ENCODE measurements at places on chromosomes 12 and 14.

GRCh38 chr14:104092931-104093365 is 7.4 kb downstream of the ASPG start:
- DNase-seq = no peak

GRCh38 chr14:61498303-61498702 is 176.9 kb downstream of the PRKCH start:
- DNase-seq = no peak

- DNase-seq = no peak
Measured at GRCh38 chr14:100297320-100298300, 8.6 kb downstream of the SLC25A29 start.

DNA sequence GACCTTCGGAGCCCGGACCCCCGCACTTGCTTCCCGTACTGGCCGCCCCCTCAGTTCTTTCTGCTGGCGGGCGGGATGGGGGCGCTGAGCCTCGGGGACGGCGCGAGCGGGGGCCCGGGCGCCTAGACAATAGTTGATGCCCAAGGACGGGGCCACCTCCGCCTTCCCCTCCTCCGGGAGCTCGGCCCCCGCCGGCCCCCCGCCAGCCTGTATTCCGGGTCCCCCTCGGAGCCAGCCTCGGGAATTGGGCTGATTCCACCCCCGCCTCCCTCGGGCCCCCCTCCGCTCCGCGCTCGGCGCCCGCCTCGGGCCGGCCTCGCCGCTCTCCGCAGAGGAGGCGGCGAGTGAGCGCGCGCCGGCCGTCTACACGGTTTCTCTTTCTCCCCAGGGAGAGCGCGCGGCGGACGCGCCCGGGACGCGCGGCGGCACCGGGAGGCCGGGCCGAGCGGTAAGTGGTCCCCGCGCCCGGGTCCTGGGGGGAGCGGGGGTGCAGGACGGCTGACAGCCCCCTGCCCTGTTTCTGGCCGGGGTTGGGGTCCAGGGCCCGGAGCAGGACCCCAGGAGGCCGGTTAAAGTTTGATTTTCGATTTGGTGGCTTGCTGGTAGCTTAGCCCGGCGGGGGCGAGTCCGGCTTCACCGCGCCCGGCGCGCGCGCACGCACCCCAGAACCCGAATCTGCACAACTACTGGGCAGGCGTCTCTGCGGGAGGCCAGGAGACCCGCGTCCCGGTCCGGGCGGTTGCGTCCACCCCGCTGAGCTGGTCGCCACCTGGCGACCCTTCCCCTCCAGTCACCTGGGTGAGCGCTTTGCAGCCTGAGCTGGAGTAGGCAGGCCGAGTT is 413.7 kb downstream of the PCNX1 start:
- DNase-seq = peak; percentile 44

GRCh38 chr14:61266891-61267740 is 14.0 kb downstream of the TMEM30B start:
- DNase-seq = no peak

DNA sequence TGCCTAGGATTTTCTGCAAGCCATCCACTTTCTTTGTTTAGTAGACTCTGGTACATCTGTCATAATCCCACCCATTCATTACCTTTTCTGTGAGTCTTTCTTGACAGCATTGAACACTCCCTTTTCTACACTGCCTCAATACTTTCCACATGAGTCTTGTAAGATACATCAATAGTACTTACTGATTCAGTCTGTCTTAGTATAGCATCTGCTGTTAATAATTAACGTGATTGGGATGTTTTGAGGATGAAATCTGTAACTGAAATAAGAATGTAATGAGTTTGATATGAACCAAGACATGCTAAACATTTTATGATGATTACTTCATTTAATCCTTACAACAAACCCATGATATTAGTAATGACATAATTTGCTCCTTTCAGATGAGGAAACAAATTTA is 196.2 kb upstream of the FOXG1 start:
- no peak for DNase-seq

GRCh38 chr12:102172436-102172835 is 25.2 kb downstream of the PMCH start:
- DNase-seq = no peak

DNA sequence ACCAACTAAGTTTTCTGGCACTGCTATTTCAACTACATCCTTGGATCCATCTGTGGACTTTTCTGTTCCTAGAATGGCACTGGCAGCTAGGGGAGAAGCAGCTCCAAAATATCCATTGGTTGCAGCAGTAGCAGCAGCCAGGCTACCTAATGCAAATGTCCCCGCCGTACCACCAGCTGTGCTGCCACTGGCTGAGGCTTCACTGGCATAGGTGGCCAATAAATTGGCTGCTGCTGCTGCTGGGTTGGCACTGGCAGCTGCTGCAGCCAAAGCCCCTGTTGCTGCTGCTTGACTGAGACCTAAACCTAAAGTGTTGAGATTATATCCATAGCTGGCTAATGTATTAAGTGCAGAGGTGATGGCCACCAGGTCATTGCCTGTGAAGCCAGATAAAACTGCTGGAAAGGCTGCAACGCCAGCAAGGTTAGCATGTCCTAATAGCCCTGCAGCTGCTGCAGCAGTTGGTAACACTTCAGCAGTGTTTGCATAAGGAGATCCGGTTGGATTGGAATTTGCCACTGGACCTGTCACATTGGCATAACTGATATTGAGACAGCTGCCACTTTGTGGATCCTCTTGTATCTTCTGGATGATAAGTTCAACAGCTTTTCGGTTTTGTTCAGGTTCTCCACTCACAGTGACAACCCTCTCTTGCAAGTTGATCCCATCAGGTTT is 149.5 kb downstream of the NOVA1 start:
- no peak for DNase-seq

- no peak for DNase-seq
Measured at GRCh38 chr12:126789963-126790362, 1477.0 kb upstream of the TMEM132C start.

DNA sequence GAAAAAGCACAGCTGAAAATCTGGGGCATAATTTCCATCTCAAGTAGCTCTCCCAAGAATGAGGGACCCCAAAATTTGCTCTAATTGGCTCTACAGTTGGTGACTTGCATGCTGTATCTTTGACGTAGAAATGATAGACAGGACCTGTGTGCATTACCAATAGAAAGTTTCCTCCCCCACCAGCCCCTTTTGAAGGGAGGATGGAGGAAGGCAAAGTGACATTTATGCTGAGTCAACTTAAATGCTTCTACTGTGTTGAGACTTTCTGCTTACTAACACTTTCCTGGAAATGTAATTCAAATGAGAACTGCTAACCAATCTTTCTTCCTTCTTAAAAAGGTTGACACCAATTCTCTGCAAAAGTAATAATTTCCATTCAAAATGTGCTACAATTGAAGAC is 31.9 kb downstream of the TSPAN8 start:
- no peak for DNase-seq

DNA sequence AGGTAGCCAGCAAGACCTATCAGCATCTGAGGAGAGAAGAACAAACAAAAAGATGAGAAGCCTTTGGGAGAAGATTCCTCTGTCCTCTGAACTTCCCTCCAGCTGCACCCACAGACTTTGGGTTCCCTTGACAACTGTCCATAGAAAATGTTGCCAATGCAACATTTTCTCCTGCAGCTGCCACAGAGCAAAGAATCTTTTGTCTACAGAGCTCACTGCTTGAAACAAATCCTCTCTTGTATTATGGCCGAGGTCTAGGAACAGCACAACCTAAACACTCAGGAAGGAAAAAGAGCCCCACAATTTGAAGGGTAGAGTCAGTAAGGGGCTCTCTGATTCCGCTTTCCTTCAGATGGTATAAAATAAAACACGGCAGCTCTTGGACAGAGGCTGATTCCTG is 14.3 kb downstream of the POMT2 start:
- DNase-seq = no peak

GRCh38 chr12:68310370-68310769 is 21.8 kb downstream of the MDM1 start:
- no peak for DNase-seq

GRCh38 chr14:68444449-68445168 is 348.3 kb downstream of the ZFP36L1 start:
- no peak for DNase-seq

- DNase-seq = no peak
Measured at GRCh38 chr14:91009501-91010152, 50.8 kb downstream of the RPS6KA5 start.

DNA sequence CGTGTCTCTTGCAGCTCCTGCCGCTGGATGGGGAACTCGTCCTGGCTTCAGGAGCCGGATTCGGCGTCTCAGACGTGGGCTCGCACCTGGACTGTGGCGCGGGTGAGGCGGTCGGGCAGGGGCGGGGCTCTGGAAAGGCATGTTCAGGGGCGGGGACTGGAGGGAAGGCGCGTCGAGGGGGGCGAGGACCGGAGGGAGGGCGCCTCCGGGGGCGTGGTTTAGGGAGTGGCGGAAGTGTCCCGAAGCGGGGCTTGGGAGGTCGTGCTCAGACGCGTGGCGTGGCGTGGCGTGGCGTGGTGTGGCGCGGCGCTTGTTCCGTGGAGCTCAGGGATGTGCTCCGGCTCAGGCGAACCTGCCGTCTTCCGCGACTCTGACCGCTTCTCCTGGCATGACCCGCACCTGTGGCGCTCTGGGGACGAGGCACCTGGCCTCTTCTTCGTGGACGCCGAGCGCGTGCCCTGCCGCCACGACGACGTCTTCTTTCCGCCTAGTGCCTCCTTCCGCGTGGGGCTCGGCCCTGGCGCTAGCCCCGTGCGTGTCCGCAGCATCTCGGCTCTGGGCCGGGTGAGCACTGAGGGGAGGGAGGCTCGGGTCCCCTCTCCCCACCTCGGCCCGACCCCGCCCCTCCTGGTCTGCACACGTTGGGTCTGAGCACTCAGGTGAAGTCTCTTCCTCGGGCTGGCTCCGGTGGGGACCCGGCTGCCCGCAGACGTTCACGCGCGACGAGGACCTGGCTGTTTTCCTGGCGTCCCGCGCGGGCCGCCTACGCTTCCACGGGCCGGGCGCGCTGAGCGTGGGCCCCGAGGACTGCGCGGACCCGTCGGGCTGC is 6.2 kb downstream of the AMN start:
- peak; percentile 67 for DNase-seq

DNA sequence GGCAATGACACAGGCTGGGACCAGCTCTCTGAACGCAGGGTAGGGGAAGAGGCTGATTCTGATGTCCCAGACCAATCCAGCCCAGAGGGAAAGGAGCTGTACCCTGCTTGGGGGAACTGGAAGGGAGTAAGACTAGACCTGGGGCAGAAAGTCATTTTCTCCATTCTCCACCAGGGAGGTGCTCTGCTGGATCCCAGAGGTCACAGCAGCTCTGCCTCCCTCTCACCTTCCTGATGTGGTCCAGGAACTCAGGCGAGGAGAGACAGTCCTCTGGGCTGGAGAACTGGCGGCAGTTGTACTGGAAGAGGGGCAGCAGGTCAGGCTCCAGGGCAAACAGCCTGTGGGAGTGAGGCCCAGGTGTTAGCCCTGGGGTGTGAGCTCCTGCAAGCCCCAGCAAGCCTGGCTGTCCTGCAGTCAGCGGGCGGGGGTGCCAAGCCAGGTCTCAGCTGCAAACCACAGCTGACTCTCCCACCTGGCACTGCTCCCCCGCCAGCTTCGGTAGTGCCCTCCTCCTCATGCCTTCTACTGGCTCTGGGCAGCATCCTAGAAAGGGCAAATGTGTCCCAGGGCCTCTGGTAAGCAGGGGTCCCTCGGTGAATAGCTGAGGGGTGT is 1.9 kb downstream of the NGB start:
- no peak for DNase-seq

DNA sequence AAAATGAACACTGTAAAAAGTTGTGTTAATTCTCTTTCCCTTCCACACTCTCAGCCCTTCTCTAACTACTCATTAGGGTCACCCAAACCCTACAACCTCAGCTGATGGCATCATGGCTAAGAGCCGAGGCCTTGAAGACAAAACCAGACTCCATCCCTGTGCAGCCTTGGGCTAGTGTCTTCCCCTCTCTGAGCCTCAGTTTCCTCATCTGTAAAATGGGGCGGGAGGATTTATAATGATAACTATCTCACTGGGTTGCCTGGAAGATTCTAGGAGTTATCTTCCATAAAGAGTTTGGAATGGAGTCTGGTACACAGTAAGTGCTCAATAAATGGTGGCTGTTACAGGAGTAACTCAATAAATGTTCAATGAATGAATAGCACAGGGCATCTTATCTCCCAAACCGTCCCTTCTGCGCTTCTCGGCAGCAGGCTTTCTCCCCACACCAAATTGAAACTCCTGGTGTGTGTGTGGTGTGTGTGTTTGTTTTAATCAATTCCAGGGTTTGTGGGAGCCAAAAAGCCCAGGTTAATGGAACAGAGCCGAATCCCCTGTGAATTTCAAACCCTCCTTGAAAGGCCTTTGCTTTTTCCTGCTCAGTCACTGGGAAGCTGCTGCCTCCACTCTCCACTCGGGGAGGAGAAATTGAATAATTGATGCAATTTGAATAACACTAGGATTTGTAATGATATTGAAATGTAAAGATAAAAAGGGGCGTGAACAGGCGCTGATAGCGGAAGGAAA is 61.2 kb upstream of the FAM222A start:
- DNase-seq = no peak

DNA sequence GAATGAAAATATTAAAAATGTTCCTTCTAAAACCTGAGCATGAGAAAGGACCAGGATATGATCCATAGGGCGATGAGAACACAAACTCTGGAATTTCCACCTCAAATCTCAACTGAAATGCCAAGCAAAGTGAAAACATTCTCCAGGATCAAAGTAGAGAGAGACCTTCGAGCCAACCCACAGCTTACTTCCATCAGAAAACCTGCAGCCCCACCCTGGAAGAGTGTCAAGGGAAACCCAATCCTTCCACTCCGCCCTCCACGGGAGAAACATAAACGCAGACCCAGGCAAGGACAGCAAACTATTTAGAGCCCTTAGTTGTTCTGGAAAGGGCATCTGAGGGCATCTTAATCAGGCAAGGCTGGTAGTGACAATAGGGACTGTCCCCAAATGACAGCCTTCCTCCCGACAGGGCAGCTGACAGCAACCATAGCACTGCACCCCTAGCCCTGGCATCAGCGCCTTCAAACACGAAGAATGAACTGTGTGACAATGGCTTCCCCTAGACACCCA is 21.8 kb downstream of the SLC15A4 start:
- DNase-seq = no peak

DNA sequence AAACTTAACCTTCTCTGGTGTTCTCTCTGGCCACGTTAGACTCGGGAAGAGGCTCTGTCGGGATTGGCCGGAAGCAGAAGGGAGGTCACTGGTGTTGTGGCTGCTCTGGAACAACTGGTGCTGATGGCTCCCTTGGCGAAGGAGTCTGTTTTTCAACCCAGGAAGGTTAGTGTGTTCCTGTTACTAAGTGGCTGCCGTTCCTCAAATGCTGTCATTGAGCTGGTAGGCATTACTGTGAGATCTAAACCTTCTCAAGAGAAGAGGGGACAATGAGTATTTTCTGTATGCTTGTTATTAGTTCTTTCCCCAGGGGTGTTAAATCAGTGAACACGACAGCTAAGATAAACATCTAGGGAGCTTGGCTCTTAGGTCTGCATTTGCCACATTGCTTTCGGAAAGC is 18.3 kb downstream of the POP5 start:
- no peak for DNase-seq

DNA sequence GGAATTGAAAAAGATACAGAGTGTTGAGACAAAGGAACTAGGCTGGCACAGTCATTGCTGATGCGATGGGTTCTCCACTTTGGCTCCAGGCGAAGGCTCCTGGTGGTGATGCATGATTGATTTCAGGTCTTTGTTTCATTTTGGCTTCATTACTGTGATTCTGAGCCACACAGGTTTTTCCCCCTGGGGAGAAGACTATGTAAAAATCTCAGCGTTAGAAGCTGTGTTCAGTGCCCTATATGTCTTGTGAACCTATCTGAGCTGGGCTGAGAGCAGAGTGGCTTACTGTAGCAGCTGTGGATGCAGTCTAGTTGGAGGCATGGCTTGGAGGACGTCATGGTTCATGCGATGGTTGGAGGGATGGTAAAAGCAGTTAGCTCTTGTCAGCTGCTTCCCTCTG is 54.0 kb downstream of the GPATCH2L start:
- no peak for DNase-seq

All from effector CD4-positive, alpha-beta T cell (primary cell).